NCI-H1417 (cell line): ENCODE measurements at places on chromosomes 4 and X.
A peak's percentile ranks its signal among the peaks of the same experiment; 100 is the strongest.

GRCh38 chr4:107913283-107913899 is 18.0 kb upstream of the CYP2U1 start:
- peak; percentile 60 for DNase-seq

DNA sequence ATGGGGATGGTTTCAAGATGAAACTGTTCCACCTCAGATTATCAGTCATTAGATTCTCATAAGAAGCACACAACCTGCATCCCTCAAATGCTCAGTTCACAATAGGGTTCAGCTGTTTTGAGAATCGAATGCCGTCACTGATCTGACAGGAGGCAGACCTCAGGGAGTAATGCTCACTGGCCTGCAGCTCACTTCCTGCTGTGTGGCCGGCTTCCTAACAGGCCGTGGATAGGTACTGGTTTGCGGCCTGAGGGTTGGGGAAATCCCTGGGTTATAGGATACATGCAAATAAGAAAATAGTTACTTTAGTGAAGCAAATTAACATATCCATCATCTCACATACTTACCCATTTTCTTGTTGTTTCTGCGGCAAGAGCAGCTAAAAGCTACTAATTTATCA is 160.4 kb downstream of the MAD2L1 start:
- DNase-seq: no peak

DNA sequence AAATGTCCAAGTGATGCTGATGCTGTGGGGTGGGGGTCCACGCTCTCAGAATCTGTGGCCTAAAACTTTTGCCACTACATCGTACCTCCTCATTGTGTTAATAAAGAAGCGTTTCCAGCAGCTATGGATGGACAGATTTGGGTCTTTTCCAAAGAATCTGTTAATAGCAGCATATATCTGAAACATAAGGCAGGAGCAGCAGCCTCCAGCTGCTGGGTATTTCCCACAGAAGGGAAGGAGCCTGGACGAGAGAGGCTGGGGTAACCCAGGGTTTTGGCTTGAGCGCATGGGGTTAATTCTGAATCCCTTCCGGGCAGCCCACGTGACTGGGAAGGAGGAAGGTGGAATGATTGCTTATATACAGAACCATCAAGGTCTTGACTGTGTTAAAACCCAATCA is 332.4 kb downstream of the BCOR start:
- DNase-seq: no peak

DNA sequence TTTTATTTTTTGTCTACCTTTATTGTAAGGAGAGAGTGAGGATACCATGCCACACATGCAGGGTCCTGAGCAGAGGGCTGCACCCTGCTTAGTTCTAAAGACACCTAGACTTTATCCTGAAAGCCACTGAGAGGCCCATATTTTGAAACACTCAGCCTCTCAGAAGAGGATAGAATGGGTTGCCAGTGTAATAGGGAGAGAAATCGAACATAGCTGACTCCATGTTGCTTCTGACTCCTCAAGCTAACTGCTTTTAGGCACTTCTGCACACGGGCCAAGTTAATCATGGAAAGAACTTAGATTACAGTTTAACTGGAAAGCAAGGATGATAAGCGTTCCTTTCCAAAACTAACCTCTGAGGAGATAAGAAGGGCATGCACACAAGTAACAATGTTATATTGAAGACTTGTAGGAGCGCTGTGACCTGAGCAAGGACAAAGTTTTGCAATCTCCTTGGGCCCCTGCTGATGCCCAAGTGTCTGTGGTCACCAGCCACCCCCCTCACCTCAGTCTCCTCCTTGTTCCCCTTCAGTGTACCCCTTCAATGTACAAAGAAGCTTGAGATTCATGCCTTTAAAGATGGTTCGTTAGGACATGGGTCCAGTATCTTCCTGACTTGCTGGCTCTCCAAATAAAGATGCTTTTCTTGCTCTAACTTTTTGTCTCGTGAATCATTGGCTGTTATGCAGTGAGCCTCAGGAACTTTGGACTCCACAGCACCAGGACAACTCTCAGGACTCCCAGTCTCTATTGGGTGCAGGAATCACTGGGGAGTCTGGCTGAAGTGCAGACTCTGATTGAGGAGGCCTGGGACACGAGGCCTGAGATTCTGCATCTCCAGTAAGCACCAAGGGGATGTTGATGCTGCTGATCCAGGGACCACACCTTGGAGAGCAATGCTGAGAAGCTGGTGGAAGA is 25.4 kb upstream of the CD99 start:
- DNase-seq: no peak

DNA sequence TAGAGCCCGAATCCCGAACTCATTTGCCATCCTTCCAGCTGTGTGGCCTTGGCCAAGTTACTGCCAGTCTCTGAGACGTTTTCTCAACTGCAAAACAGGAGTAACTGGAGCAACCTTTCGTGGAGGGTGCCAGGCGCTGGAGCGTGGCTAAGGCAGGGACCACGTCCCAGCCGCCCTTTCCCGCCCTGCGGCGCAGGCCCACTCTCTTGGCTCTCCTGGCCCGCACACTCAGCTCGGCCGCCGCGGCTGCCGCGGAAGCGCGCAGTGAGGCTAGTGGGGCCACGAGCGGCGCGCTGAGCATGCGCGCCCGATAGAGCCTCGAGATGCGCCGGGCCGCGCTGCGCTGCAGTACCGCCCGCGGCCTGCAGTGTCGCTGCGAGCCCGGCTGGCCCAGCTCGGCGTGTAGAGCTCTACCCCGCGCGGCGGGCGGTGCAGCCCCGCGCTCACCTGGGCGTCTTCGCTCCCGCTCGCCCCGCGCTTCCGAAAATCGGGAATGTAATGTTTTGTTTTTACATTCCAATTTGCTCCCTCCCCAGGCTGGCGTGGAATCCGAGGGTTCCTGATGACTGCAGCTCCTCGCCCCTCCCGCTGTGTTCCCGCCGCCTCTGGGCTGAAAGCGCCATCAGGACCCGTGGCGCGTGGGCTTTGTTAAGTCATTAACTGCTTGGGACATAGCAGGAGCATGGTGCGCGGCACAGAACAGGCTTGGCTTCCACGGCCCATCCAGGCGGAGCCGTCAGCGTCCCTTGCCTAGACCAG is 4.0 kb upstream of the ZNF518B start:
- peak; percentile 53 for DNase-seq

DNA sequence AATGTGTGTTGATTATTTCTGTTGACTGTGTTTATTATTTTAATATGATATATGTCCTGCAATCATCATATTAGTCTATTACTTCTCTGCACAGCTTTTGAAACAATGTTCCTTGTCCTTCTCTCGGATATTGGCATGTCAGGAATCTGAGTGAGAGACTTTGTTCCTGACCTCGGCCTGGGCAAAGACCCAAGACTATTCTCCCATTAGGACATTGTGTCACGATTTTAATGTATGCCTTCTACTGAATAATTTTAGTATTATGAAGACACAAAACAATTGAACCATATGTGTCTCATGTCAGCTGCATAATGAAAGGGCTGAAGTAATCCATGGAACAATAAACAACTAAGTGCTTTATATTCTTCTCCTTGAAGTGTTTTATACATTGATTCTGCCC is 580.8 kb upstream of the TENM3 start:
- DNase-seq: peak; percentile 40

- no peak for DNase-seq
Measured at GRCh38 chr4:33625748-33626147, 2618.6 kb downstream of the ARAP2 start.

GRCh38 chr4:155445306-155445705 is 68.5 kb upstream of the MAP9 start:
- peak; percentile 77 for DNase-seq

GRCh38 chrX:116480059-116480458 is 17.3 kb upstream of the CT83 start:
- no peak for DNase-seq

DNA sequence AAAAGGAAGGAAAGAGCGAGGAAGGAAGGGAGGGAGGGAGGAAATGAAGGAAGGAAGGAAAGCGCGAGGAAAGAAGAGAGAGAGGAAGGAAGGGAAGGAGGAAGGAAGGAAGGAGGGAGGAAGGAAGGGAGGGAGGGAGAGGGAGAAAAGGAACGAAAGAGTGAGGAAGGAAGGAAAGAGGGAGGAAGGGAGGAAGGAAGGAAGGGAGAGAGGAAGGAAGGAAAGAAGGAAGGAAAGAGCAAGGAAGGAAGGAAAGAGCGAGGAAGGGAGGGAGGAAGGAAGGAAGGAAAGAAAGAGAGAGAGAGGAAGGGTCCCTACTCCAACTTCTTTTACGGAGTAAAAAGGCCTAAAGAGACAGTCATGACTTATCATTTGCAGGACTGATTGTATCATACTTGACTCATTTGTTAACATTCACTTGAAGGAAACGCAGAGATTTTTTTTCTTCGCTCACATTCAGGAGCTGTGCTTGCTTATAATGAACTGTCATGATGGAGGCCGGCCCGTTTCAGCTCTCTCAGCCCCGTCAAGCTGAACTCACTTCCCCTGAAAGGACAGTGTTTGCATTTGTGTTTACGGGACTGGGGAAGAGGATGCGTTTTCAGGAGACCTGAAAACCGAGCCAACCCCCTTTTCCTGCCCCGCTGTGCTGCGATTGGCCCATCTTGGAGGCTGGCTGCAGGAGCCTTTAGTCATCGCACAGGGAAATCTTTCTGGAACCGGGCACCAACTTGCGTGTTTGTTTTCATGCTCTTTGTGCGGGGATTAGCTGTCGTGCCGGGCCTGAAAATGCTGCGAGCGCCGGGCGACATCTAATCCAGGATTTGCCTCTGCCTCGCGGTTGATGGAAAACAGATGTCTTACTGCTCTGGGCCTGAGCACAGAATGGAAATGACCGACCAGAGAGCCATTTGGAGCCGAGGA is 17.8 kb downstream of the TRIM2 start:
- peak; percentile 5 for DNase-seq

GRCh38 chrX:68999931-69000330 is 165.3 kb downstream of the PJA1 start:
- no peak for DNase-seq

DNA sequence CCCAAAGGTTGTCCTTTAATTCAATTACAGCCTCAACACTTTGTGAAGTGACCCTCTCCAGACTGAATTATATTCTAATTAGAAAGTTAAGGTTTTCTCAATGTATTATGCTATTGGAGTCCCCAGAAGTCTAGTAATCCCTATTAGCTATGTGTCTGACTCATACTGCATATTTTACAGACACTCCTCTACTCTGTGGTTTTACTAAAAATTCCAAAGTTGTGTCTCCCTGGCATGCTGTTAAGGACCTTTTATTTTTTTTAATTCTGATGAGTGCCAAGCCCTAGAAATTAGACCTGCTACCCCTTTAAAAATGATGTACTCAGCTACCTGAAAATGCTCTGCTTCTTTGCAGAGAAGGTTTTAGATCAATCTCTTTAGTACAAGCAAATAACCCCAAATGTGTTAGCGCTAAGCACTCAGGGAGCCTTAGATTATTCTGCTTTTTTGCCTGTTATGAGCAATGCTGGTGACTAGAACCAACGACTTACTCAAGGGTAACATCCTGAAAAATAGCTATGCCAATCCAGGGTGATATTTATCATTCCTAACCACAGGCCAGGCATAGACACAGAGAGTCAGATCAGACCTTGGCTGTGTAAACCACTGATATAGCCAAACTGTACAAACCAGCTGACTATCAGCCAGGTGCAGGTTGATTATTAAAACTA is 26.1 kb upstream of the CXCL13 start:
- DNase-seq: no peak

- DNase-seq: peak; percentile 51
Measured at GRCh38 chrX:23902419-23902818, 5.3 kb downstream of the APOO start.

DNA sequence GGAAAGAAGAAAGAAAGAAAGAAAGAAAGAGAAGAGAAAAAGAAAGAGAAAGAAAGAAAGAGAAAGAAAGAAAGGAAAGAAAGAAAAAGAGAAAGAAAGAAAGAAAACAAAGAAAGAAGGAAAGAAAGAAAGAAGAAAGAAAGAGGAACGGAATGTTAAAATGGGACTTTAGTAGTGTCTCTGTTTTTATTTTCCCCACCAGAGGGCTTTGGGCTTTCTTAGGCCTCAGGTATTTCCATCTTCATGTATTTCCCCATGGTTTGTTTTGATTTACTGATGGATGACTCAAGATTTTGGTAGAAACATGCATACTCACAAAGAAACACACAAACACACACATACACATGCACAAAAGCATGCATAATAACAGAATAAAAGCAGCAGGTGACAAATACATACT is 181.2 kb downstream of the AFF2 start:
- DNase-seq: no peak

GRCh38 chr4:57098941-57099340 is 11.2 kb downstream of the IGFBP7 start:
- no peak for DNase-seq

GRCh38 chr4:136103616-136104015 is 1428.7 kb downstream of the PCDH18 start:
- no peak for DNase-seq

GRCh38 chr4:48212165-48212564 is 57.5 kb downstream of the TEC start:
- no peak for DNase-seq

- DNase-seq: no peak
Measured at GRCh38 chrX:43002526-43003203, 224.7 kb upstream of the PPP1R2C start.

- no peak for DNase-seq
Measured at GRCh38 chr4:172584816-172585215, 583.8 kb upstream of the GALNT7 start.

DNA sequence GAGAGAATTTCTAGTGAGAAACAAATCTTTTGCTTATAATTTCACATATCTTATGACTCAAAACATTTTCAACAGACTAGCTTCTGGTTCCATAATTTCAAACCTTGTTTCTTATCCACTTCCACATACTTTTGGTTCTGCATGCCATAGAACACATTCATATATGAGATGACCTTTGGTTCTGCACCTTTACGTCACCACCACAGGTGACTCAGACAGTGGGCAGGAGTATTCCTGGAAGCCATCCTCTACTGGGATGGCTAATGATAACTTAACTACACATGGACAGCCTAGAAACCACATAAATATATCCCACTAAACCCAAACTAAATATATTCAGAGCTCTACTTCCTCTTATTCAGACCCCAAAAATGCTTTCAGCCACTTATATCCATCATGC is 133.3 kb downstream of the DCK start:
- no peak for DNase-seq

DNA sequence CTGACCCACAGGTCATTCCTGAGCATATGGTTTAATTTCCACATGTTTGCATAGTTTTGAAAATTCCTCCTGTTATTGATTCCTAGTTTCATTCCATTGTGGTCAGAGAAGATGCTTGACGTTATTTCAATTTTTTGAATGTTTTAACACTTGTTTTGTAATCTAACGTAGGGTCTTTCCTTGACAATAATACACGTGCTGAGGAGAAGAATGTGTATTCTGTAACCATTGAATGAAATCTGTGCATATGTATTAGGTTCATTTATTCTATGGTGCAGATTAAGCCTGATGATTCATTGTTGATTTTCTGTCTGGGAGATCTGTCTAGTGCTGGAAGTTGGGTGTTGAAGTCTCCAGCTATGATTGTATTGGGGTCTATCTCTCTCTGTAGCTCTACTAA is 486.4 kb upstream of the RPS6KA3 start:
- no peak for DNase-seq

GRCh38 chrX:144637731-144638130 is 609.6 kb upstream of the SPANXN1 start:
- no peak for DNase-seq

- DNase-seq: no peak
Measured at GRCh38 chrX:102714994-102715393, 2.7 kb downstream of the GPRASP2 start.

- DNase-seq: peak; percentile 80
Measured at GRCh38 chrX:16445166-16445752, 204.7 kb upstream of the S100G start.

GRCh38 chr4:1156069-1156468 is 16.3 kb downstream of the SPON2 start:
- DNase-seq: no peak
